ENCODE measurements at places on chromosomes 2 and 18.

- DNase-seq: no peak
These were observed 14.3 kb downstream of the C2orf76 start for GRCh38 chr2:119352357-119352756.

- no peak for DNase-seq
These were observed at the start of gene SCN2A for GRCh38 chr2:165239230-165239629. Gene SCN2A (plus strand): TSS chr2:165239414. CDS start chr2:165295824, 56,410 bp downstream.

- DNase-seq: no peak
These were observed 68.7 kb downstream of the DIS3L2 start for GRCh38 chr2:232030229-232030628.

DNA sequence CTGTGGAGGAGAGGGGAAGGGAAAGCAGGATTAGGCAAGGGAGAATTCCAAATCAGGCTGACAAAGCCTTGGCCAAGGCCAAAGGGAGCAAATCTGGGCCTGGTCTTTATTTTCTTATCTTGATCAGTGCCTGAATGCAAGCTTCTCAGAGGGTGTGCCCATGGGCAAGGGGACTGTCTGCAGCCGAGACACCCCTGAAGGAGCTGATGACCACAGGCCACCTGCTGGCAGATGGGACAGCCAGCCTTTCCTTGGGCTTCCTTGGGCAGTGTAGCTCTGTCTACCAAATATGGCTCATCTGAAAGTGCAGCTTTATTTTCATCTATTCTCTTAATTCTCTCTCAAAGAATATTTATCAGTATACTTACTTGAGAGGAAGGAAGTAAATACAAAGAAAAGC lies 117.0 kb downstream of the PKP4 start:
- DNase-seq: no peak

DNA sequence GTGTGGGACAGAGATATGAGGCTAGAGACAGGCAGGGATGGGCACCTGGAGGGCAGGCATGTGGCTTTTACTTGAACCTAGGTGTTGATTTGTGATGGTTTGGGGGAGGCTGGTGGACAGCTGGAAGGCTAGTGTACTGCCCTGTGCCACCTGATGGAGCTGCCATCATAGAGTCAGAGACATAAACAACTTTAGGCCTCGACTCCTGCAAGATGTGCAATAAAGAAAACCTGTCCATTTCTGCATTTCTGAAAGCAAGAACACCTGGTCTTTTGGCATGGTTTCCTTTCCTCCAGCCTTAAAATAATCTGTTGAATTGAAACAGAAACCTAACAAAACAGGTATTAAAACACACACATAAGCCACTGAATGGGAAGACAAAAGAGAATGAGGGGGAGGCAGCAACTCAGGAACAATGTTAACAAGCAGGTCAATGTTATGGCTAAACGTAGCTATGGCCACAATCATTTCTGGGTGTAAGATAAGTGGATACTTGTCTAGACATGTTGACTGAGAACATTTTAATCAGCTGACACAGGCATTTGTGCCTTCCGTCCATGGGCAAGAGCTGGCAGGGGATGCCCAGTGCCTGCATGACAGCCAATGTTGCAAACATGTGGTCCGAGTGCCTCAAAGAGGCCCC lies 87.8 kb downstream of the KCTD1 start:
- no peak for DNase-seq
